ENCODE measurements at places on chromosomes 6 and 20.

DNA sequence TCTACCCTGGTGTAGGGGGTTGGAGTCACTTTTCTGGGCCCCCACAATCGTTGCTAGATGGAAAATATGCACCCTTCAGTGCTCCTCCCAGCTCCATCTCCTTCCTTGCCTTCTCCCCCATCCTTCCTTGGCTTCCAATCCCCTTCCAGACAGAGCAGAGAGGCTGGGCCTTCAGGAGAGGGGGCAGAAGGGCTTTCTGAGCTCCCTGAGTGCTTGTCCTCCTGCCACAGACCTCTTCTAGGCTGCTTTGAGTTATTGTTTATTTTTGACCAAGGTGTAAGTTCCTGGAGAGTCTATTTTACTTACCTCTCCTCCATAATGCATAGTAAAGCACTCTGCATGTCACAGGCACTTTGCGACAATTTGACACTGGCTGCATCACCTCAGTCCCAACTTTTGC, 96.4 kb upstream of the CNKSR3 start:
- no peak for DNase-seq

- DNase-seq, result no peak
Measured at GRCh38 chr20:62320581-62321354, 18.0 kb downstream of the ADRM1 start.

DNA sequence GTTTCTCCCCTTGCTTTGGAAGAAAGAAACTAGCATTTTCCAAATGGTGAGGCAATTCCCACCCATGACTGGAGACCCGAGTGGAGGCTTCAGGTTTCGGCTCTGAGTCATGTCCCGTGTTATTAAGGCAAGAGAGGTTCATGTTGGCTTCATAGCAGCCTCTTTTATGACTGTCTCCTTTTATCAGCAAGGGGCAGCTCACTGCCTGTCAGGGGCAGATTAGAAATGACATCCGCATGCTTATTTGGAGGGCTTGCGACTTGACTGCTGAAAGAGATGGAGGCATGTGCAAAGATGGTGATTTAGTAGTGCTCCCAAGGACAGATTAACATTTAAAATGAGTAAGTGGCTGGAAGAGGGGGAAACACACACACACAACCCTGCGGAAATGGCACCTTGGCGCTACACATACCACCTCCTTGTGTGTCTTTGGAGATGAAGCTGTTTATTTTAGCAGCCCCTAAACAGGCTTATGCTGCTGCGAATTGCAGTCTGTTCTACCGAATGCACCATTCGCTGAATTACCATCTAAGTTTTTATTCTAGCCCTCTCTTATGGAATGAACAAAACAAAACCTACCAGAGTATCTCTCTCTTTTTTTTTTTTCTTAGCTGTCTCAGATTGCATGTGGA, 52.1 kb upstream of the VSTM2L start:
- DNase-seq, result no peak

DNA sequence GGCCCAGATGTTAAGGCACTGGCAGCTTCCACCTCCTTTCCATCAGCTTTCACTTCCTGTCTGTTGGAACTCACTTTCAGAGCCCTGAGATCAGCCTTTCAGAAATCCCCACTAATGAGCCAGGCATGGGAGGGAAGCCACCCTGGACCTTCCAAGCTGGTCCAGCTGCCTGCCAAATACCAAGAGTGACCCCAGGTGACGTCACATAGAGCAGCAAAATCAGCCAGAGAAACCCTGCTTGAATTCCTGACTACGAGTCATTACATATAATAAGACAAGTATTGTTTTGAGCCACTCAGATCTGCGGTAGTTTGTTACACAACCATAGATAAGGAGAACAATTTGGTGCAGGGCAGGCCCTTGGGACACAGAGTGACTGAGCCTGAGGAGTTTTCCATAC, 556.0 kb upstream of the JAG1 start:
- no peak for DNase-seq

DNA sequence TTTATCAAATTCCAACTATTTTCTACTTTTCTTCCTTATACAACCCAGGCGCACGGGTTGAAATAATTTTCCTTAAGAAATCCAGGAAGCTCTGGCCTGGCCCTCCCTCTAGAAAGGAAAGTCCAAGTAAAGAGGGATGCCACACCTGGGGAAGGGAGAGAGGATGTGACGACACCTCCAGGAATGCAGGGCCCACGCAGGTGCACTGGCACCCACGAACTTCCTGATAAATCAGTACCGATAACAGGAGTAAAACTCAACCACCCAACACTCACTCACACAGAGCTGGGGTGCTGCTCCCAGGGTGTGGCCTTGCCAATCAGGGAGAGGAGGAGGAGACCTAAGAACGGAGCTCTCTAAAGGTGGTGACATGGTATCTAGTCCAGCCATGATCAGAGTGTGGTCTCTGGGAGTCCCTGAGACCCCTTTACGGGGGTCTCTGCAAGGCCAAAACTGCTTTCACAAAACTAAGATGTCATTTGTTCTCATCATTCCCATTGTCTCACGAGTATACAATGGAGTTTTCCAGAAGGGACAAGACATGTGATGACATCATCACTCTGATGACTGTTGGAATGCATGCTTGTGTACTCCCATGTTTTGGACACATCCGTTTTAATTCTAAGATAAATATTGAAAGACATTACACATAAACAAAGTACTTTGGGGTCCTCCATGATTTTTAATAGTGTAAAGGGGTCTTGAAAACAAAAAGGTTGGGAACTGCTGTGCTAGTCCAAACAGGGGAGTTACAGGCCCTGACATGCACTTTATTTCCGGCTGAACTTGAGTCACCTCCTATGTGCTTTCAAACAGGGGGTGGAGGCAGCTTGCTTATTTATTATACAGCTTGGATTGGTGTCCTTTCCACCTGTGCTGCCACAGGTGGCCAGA, 2.2 kb upstream of the PARD6B start:
- DNase-seq, result no peak

DNA sequence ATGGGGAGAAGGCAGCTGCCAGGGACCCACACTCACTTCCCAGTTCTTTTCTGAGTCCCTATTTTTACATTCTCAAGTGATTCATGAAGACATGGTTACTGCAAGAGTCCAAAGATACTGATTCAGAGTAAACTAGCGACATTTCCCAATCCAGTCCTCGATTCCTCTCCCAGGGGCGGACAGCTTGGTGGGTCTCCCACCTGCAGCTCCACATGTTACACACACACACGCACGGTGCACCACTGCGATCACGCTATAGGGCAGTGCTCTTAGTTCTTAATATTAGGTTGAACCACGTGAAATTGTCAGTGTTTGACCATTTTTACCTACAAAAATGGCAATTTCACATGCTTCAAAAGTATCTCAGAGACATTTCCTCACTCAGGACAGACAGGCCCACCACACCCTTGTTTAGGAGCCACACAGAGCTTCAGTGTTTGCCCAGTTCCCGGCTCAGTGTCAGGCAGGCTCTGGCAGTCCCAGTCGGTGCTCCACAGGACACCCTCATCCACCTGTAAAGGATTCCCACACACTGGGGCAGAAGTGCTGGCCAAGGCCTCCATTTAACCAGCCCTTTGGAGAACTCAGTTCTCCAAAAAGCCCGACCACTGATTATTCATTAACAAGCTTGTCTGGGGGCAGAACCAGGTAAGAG, 51.8 kb downstream of the RRBP1 start:
- no peak for DNase-seq

DNA sequence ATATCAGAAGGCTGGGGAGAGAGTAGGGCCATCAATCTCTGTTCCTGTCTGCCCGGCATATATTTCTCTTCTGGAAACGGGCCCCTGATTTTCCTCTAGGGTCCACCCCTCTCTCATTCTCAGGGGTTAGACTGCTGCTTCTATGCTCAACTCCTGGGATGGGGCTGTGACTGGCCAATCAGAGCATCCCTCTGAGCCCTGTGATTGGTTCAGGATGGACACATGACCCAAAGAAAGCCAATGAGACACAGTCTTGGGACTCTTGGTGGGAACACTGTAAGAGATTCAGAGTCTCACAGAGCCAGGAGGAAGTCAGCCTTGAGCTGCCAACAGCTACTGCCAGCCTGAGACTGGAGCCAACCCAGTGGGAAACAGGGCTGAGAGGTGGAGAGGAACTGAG, 31.0 kb upstream of the KCNB1 start:
- no peak for DNase-seq

DNA sequence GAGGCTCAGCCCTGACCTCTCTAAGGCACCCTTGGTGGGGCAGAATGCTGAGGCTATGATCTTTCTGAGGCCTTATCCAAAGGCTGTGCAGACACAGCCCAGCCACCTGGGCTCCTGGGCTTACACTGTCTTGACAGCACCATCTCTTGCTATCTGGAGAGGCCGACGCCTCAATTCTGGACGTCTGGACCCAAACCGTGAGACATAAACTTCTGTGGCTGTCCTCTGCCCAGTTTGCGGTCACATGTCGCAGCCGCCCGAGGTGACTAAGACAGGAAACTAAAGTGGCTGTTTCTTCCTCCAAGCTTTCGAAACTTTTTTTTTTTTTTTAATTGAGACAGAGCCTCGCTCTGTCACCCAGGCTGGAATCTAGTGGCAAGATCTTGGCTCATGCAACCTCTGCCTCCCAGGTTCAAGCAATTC, 49.3 kb downstream of the PRR18 start:
- peak; percentile 38 for DNase-seq

DNA sequence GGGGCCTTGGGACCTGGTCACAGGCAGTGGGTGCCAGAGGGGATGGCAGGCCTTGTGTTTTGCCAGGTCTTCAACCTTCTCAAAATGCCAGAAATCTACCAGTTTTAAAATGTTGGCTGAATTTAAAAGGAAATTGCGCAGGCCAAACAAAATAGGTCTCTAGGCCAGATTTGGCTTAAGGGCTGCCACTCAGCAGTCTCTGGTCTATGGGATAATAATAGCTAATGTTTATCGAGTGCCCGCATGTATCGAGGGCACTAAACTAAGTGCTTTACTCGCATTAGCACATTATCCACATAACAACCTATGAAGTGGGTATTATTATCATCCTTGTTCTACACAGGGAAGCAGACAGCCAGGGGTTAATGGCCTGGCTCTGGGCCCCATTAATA, 11.0 kb downstream of the E2F3 start:
- DNase-seq, result no peak

- DNase-seq, result no peak
Measured at GRCh38 chr20:24648919-24649318, 179.5 kb downstream of the SYNDIG1 start.

- DNase-seq, result no peak
Measured at GRCh38 chr6:76435174-76435573, 362.7 kb upstream of the IMPG1 start.

DNA sequence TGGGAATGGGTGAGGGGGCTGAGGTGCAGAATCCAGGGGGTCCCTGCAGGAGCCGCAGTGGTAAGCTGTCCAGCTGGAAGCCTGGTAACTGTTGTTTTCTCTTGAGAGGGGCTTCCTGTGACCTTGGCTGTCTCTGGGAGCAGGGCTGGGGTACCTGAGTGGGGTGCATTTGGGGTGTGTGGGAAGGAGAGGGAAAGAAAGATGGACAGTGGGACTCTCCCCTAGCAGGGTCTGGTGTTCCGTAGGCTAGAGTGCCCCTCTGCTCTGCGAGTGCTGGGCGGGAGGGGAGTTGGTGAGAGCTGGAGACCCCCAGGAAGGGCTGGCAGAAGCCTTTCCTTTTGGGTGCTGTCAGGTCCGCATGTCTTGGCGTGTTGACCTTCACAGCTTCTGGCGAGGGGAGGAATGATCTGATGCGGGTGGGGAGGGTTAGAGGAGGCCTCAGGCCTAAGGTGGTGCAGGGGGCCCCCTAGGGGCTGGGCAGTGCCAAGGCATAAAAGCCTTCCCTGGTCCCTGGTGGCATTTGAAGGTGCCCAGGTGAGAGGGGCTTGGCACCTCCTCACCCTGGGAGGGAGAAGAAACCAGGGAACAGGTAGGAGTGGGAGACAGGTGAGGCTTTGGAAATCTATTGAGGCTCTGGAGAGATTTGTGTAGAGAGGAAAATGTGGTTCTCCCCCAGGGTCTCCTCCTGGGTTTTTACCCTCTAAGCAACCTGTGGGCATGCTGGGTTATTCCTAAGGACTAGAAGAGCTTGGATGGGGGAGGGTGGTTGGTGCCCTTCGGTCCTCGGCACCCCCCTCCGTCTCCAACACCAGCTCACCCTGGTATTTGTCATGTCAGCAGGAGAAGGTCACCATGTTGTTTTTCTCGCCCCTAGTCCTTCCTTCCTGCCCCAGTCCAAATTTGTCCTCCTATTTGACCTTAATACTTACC, 3.3 kb downstream of the VEGFA start:
- peak; percentile 42 for DNase-seq

DNA sequence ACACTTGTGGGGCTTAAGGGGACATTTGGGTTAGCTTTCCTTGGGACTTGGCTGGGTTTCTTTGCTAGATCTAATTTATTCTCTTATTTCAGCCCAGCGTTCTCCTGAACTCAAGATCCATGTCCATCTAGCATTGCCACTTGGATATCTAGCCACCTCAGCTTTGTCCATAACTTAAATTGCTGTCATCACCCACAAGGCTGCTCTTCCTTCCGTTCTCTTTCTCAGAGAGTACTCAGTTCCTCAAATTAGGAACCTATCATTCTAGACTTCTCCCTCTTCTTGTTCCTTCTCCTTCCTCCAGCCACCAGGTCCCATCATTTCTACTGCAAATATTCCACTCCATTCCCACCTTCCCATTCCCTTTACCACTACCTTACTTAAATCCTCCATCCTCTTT, 4.3 kb downstream of the SMIM26 start:
- DNase-seq, result no peak

GRCh38 chr20:37416848-37417616, 71.1 kb downstream of the SRC start:
- no peak for DNase-seq

- DNase-seq, result no peak
Measured at GRCh38 chr6:99739526-99739925, 132.9 kb downstream of the PRDM13 start.

- no peak for DNase-seq
Measured at GRCh38 chr20:19528286-19529030, 229.6 kb upstream of the RIN2 start.

GRCh38 chr20:1741309-1742048, 83.9 kb upstream of the SIRPG start:
- no peak for DNase-seq

GRCh38 chr6:147677647-147678046, 169.2 kb downstream of the SAMD5 start:
- no peak for DNase-seq

DNA sequence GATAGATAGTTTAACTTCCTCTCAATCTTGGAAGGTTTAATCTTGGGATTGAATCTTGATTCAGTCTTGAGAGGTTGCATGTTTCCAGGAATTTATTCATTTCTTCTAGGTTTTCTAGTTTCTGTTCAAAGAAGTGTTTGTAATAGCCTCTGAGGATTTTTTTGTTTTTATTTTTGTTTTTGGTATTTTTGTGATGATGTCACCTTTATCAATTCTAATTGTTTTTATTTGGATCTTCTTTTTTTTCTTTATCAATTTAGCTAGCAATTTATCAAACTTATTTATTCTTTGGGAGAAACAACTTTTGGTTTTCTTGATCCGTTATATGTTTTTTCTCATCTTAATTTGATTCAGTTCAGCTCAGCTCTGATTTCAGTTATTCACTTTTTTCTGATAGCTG, 41.5 kb upstream of the ADGRB3 start:
- DNase-seq, result no peak

GRCh38 chr6:69026715-69027114, 391.6 kb downstream of the ADGRB3 start:
- no peak for DNase-seq

GRCh38 chr20:4838526-4838925, 116.8 kb downstream of the PRND start:
- no peak for DNase-seq

GRCh38 chr20:11140359-11140758, 466.6 kb upstream of the JAG1 start:
- no peak for DNase-seq

- DNase-seq, result no peak
Measured at GRCh38 chr6:140403020-140403419, 1028.6 kb upstream of the CITED2 start.

GRCh38 chr20:63155266-63156165, 60.4 kb downstream of the YTHDF1 start:
- DNase-seq, result no peak
